Stimulated activated CD8-positive, alpha-beta memory T cell treated with anti-CD3 and anti-CD28 coated beads, Interleukin-7, amount 100 ng/mL, for 1 hour (primary cell): ENCODE measurements at places on chromosomes 4 and X.

GRCh38 chr4:15585331-15585730, 69.8 kb downstream of the FBXL5 start:
- DNase-seq = no peak

DNA sequence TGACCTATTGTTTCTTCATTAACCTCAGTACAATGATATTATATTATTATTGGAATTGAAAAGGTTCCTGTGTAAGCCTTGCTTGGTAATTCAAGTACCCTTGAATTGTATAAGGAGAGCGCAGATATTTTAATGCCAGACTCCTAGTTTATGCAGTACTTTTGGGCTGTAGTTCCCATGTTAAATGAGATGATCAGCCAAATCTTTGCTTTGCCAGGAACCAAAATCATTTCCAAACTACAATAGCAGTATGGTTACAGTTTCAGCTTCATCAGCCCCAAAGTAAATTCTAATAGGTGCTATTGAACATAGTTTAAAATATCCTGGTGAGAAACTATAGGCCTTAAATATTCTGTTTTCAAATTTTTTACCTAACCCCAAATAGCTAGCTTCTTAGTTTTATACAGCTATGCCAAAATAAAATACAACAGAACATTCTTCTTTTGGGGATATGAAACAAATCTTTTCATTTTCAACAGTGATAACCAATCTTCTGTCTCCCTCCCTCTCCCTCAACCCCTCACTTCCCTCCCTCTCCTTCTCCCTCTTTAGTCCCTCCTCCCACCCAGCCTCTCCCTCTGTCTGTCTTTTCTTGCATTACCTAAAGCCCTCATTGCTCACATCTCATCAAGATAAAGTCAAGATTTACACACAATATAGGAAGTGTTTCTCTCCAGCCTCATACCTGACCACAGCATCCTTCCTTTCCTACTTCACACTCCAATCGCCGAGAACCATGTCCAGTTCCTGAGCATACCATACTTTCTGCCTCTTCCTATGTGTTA, 190.1 kb downstream of the SHROOM3 start:
- DNase-seq = no peak

DNA sequence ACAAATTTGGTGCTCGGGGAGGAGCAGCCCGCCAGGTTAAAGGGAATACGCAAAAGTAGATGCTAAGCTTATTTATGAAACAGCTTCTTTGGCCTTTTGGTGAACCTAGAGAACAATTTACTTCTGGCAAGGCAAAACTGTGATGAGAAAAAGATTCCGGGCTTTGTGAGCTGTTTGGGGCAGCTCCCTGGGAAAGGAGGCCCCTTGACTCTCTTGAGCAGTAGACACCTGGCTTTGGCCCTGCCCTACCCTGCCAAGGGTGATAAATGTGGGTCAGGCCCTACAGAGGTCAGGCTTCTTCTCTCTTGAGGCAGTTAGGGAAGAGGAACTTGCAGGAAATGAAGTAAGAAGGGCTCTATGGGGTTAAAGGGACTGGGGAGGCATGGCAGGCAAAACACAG, 509.6 kb downstream of the MID1IP1 start:
- no peak for DNase-seq

DNA sequence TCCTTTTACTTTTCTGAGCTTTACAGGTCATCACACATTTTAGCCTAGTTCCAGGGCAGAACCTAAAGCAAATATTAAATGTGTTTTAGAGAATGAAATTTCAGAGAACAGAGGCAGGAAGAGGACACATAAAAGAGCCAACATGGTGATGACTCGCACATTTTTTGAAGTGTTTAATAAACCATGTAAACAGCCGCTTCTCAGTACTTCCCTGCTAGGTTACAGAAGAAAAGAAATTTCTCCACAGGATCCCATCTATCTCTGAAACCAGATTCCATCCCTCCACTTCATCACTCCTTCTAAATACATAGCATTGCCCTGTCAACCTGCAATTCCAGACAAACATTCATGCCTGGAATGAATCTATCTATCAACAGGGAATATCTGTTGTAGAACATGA, 949.5 kb upstream of the PCDH7 start:
- DNase-seq = no peak

DNA sequence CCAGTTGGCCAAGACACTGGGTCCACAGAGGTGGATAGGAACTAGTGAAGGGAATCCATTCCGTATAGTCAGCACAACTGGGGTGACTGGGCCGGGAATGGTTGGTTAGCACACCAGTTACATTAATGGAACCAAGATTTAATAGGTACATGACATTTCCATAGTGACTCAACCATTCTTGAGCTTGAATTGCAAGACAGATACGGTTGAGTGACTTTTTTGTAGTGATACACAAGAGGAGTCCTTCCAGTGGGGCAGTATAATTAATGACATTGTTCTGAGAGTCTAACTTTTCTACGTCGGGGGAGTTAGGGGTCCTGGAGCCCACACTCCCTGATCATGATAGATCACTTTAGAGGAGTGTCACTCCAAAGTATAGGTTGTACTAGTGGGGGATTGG, 211.6 kb upstream of the CXCL13 start:
- no peak for DNase-seq

- DNase-seq = no peak
These were observed 55.0 kb upstream of the TMEM33 start for GRCh38 chr4:41880022-41880837.

- no peak for DNase-seq
These were observed 78.4 kb downstream of the IRF2 start for GRCh38 chr4:184395971-184396391.

- DNase-seq = no peak
These were observed 130.8 kb downstream of the ENOX2 start for GRCh38 chrX:130772105-130772775.

DNA sequence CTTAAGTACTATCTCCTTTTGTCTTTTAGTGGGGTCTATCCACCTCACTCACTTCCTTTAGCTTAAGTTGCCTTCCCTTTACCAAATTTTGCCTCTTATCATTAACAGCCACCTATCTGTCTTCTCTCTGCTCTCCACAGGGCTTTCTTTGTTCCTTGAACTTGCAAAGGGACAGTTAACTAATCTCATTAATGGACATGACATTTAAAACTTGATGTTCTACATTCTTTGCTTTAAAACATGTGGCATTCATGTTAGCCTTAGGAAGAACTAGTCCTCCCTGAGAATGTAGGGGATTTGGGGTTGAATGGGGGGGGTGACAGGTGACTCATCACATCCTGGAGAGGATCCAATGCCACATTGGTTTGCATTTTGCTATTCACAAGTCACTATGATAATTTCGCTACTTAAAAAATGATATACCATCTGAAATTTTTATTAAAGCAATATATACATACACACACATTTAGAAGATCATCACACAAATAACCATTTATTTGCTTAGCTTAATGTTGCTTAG, 41.0 kb upstream of the DMD start:
- DNase-seq = no peak

DNA sequence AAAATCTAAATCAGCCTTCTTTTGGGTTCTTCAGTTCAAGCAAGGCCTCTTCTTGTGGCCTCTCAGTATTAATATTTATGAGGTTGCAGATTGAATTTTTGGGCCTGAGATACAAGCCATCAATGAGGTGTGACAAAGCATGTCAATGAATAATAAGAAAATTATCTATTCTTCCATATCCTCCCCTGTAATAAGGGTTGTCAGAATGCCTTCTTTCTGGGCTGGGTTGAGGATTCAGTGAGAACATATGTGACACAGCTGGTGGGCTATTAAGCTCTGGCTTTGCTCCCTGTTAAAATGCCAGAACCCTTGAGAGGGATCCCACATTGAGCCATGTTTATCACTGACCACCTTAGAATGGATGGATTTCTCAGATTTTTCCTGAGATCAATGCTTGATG, 187.2 kb downstream of the AR start:
- DNase-seq = no peak

GRCh38 chr4:182748949-182749348, 168.2 kb downstream of the DCTD start:
- no peak for DNase-seq

DNA sequence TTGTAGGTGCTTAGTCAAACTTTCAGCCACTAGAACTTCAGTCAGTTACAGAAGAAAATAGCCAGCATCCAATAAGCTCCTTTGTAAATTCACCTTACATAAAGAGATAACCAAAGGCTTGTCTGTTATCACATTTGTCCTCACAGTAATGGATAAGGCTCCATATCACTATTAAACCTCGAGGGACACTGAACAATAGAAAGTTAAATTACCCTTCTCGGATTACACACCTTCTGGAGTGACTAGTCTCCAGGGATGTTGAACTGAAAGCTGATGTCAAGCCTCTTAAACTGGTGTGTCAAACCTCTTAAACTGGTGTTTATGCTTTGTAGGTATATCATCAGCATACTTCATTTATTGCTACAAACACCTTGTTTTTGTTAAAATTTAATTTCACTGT, 639.0 kb downstream of the CENPC start:
- no peak for DNase-seq

DNA sequence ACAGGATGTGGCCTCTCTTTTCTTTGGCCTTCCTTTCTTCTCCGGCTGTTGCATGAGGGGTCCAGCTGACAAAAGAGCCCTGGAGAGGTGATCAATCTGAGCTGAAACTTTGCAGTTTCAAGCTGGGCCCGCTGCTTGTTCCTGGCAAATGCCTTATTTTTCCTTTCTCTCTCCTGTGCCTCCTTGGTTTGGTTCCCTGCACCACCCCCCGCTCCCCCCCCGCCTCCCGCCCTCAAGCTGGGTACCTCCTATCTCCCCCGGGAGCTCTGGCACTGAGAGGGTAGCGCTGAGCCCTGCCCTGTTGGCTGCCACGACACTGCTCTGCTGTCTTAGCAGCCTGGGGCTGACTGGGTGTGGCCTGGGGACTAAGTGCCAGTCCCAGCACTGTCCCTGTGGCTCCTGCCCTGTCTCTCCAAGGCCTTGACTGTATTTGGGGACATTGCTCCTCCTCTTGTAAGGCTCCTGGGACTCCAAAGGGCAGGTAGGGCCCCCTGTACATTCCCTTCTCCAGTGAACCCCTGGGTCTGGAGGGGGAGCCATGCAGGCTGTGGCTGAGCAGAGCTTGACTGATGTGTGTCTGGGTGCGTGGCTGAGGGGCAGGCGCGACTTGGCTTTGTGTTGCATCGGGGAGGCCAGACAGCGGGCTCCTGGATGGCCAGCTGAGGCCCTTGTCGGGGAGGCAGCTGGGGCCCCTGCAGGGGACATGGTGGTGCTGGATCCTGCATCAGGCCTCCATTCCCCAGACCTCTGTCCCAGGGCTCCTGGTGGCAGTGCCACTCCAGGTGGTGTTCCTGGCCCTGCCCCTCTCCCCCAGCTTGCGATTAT, 1.1 kb downstream of the PLXNA3 start:
- no peak for DNase-seq

GRCh38 chr4:82360298-82361177, 13.3 kb downstream of the HNRNPD start:
- no peak for DNase-seq

DNA sequence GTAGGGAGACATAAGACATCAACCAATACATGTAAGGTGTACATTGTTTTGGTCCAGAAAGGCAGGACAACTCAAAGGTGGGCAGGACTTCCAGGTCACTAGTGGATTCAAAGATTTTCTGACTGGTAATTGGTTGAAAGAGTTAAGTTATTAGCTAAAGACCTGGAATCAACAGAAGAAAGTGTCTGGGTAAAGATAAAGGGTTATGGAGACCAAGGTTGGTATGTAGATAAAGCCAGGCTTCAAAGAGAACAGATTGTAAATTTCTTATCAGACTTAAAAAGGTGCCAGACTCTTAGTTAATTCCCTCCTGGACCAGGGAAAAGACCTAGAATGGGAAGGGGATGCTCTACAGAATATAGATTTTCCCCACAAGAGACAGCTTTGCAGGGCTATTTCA, 28.3 kb upstream of the GAB1 start:
- DNase-seq = no peak

- no peak for DNase-seq
These were observed 190.4 kb downstream of the ARAP2 start for GRCh38 chr4:36053930-36054329.

GRCh38 chr4:114027596-114027995, 48.1 kb upstream of the ARSJ start:
- DNase-seq = no peak

GRCh38 chrX:41664375-41664901, 24.3 kb upstream of the GPR34 start:
- DNase-seq = no peak

- DNase-seq = no peak
These were observed 26.1 kb downstream of the ARHGEF6 start for GRCh38 chrX:136754651-136755050.

GRCh38 chr4:148061141-148061481, 329.2 kb downstream of the ARHGAP10 start:
- DNase-seq = no peak

GRCh38 chr4:25925486-25926201, 11.6 kb downstream of the SMIM20 start:
- DNase-seq = no peak

GRCh38 chrX:134607523-134607922, 50.7 kb downstream of the PLAC1 start:
- DNase-seq = no peak

DNA sequence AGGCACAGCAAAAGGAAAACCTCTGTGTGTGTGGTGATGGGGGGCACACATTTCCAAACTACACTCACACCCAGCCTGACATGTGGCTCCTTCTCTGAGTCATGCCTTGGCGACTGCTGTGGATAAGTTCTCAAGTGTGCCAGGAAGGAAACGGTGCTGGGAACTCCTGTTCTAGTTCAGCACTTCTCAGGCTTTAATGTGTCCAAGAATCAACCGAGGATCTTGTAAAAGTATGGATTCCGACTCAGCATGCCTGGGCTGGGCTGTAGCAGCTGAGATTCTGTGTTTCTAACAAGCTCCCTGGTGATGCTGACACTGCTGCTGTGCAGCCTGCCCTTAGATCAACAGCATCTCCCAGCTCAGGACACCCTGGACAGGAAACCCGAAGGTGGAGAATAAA, 20.2 kb downstream of the CLNK start:
- DNase-seq = no peak

GRCh38 chrX:2732076-2732475, 19.8 kb upstream of the XG start:
- DNase-seq = no peak

DNA sequence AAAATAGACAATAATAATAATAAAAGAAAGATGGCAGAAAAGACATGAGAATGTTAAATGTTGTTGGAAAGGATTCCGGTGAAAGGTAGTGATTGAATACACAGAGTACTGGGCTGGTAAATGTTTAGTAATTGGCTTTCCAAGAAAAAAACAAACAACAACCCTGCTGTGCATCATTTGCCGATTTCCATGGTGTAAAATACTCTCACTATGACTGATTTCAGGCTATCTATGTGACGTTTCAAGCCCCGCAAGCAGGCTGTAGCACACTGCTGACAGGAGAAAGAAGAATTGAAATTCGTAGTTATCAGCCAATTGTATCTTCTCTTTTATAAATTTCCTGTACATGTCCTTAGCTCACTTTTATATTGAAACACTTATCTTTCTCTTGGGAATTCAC, 13.6 kb upstream of the SEPTIN6 start:
- DNase-seq = no peak

- DNase-seq = no peak
These were observed 192.5 kb downstream of the ASMT start for GRCh38 chrX:1807301-1807731.
